Activated T-cell treated with anti-CD3 and anti-CD28 coated beads, Interleukin-2, amount 50 U/mL, for 72 hours (primary cell): ENCODE measurements at places on chromosomes 2 and 18.
A peak's percentile ranks its signal among the peaks of the same experiment; 100 is the strongest.

- no peak for DNase-seq
These were observed 22.2 kb upstream of the ETAA1 start for GRCh38 chr2:67374949-67375348.

- DNase-seq, result no peak
These were observed 607.4 kb downstream of the CBLN2 start for GRCh38 chr18:71936744-71937143.

DNA sequence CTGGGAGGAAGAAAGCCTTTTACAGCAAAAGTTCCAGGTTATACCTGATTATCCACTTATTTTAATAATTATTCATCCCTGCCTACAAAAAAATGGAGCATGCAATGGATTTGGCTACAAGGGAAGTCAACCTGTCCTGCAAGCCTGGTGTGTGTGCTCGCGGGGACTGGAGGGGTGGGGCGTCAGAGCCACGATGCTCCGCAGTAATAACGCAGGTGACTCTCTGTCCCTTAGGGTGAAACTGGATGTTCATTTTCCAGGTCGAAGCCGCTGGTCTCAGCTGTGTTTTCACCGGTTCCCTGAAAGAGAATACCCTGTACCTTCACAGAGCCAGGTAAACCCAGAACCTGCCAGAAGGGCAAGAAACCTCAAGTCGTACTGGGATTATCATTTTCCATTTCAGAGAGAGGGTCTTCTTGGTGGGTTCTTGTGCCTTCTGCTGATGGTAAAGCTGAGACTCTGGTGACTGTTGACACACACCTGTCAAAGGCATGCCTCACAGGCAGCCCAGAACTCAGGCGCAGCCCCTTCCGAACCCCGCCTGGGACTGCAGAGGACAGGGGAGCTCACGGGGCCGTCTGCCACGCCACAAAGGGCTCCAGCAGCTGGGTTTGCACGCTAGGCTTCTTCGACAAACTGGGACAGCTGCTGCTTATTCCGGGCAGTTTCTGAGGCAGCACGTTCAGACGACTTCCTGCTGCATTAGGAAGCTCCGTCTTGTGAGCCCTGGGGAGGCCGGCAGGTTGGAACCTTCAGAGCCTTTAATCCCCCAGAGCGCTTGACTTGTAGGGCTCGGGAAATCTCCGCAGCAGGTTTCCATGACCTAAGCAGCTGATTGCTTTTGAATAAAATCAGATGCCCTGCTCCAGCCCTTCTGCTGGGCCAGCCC, 58.6 kb downstream of the KCNG2 start:
- peak; percentile 14 for DNase-seq

- no peak for DNase-seq
These were observed 142.0 kb downstream of the ASB1 start for GRCh38 chr2:238568455-238569440.

- no peak for DNase-seq
These were observed 12.0 kb upstream of the TUBB6 start for GRCh38 chr18:12296087-12296403.

GRCh38 chr2:165434865-165435496, 34.5 kb upstream of the CSRNP3 start:
- no peak for DNase-seq

DNA sequence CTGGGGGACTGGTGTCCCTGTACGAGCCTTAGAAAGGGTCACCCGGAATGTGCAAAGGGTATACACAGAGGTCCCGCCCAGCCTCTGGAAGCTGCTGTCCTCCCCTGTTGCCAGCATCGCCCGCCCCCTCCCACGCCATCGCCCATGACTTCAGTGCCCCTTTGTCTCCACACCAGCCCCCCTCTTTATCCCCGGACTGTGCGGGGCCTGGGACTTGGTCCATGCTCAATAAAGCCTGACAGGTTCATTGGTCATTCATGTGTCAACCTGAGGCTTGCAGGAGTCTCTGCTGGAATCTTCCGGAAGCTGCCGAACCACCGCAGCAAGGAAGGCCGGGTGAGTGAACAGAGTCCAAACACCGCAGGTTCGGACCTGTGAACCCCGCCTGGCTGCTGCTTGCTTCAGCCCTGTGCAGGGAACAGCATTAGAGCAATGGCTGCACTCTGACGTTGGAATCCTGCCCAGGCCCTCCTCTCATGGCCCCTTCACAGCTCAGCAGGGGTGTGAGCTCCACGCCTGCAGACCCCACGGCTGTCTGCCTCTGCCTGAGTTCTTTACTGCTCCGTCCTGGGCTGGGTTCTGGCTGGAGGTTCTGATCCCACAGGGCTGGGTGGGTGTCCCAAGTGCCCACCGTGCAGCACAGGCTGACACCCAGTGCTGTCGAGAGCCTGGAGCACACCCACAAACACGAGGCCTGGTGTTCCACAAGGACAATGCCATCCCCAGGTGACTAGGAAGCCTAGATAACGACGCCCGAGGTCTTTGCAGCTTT, 96.5 kb downstream of the SEPTIN10 start:
- no peak for DNase-seq
